ENCODE measurements at places on chromosomes 6 and 20.

DNA sequence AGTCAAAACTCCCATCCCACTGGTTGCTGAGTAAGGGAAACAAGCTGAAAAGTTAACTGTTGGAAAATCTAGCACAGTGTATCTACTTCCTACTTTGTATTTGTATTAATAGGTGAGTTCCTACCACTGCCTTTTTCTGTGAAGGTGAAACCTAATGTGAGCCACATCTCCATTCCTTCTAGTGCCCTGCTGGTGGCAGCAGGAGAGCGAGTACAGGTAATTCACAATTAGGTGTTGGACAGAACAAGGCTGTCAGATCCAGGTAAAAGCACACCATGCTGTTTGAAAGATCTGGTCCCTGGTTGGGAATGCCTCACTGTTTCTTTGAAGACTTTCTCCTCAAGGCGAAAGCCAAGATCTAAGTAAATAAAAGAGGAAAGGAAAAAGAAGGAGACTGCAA, 528.4 kb downstream of the PKHD1 start:
- no peak for DNase-seq

GRCh38 chr6:26398555-26398954, 3.5 kb upstream of the BTN3A1 start:
- no peak for DNase-seq

DNA sequence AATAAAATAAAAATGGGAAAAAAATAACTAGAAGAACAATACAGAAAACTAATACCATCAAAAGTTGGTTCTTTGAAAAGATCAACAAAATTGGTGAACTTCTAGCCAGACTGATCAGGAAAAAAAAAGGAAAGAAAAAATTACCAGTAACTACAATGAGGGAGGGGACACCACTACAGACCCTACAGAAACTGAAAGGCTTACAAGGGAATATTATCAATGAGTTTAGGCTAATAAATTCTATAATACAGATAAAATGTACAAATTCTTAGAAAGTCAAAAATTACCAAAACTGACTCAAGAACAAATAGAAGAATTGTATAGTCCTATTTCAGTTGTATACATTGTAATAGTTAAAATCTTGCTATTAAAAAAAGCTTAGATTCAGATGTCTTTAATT, 141.8 kb downstream of the COL19A1 start:
- no peak for DNase-seq

DNA sequence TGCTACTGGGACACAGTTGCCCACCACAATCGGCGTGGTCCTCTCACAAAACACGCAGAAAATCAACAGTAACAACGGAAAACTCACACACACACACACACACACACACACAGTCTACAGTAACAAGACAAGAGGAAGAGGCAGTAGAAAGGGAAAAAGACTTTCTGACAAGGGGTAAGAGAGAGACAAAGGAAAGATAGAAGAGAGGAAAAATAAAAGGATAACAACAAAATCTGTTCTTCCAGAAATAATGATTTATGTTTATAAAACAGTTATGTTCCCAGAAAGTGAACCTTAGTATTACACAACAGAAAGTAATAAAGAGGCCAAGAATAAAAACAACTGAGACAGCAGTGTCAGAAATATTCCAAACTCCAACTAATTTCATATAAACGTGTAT, 2.9 kb downstream of the RANBP9 start:
- DNase-seq = no peak

GRCh38 chr6:55405474-55406235, 78.4 kb downstream of the GFRAL start:
- DNase-seq = no peak

GRCh38 chr6:17413313-17413750, 19.9 kb downstream of the CAP2 start:
- DNase-seq = no peak

- DNase-seq = no peak
These were observed 26.5 kb upstream of the ZBTB22 start for GRCh38 chr6:33343953-33344611.

DNA sequence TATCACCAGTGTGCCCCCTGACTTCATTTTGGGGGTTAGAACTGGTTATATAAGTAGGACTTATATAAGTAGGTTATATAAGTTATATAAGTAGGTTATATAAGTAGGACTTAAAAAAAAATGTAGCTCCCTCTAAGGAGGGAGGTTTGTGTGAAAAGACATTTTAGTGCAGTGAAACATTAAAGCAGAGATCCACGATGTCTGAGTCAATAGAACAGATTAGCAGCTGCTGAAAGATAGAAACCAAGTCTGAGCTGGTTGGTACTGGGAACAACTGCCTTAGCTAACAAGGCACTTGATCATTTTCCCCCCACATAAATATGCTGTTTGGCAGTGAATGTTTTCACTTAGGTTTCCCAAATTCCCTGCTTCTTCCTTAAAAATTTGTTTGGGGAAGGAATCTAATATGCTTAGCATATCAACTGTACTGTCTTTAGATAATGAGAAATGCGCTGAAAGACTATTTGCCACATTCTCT, 2.1 kb upstream of the RPS12 start:
- DNase-seq = no peak

DNA sequence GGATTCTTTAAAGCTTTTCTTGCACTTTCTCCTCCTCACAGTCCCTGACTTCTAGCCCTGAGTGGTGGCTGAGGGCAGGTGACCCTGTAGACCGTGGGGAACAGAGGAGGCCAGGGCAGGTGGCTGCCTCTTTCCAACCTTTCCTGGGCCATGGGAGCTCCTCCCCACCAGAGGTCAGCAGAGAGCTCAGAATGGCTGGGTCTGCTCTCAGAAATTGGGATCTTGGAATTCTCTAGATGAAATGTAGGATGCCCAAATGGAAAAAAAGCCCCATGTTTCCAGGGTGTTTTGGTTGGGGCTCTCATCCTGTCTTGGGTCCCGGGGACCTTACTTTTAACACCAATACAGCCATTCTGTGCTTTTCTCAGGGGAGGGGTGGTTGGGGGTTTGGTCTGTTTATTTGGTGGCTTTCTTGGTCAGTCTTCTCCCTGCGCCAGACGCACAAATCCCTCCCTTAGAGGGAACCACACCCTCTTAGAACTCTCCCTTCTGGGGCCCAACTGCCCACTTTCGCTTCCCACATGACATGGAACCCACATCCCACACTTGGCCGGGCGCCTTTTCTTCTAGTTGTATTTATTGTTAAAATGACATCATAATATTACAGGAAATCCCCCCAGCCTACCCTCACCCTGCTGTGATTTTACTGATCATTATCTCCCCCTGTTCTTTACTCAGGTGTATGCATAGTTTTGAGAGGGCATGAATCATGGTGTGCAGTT, 17.9 kb downstream of the GNAS start:
- DNase-seq = peak; percentile 59

- DNase-seq = no peak
These were observed 105.6 kb downstream of the BTBD3 start for GRCh38 chr20:12023194-12023795.

- DNase-seq = no peak
These were observed 7.1 kb upstream of the DST start for GRCh38 chr6:56649782-56650181.
